Stimulated activated CD4-positive, alpha-beta T cell treated with anti-CD3 and anti-CD28 coated beads, Interleukin-12 subunit alpha, Interleukin-12 subunit beta, amount 100 ng/mL, for 24 hours (primary cell): ENCODE measurements at places on chromosomes 7 and 10.

- no peak for DNase-seq
Observed at GRCh38 chr7:157269341-157270059, 67.3 kb upstream of the DNAJB6 start.

DNA sequence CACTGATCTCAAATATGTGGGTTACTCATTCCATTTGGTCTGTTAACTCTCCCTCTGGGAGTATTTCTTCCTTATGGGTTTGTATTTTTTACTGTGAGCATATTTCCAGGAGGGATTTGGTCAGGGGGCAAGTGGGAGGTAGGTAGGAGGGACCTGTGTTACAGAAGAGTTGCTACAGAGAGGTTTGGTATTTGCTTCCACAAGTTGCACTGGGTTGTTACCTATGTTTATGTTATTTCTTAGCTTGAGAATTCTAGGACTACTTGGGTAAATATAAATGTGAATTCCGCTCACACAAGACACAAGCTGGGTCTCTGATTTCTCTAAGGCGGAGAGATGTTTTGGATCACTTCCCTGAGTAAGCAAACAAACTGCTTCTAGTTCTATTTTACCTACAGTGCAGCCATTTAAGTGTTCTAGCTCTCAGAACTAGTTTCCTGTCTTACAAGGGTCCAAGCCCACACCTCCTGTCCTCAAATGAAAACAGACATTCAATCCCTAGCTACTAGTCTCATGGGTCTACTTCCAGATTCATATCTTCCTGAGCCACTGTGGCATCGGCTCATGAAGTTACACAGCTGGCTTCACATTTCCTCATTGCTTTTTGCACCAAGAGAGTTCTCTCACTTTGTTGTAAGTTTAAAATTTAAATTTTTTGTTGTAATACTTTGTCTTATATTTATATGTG lies 75.4 kb upstream of the PPP1R3C start:
- no peak for DNase-seq

GRCh38 chr7:155469-155900 lies 36.9 kb upstream of the FAM20C start:
- no peak for DNase-seq

DNA sequence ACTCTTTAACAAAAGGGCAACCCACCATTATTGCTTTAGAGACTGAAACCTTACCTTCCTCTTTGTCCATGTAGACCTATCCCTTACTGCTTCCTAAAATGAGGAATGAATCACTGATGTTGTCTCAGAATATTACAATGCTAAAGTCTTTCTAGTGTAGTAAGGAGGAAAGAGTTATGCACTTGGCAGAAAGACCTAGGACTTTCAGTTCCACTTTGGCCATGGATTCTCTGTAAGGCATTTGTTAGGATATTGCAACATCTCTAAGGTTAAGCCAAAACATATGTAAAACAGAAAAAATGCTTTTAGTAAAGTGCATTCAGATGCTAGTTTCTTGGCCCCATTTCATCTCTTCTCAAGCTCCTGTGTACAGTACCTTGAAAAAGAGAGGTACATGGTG lies 230.9 kb downstream of the PARD3 start:
- DNase-seq: no peak

- no peak for DNase-seq
Observed at GRCh38 chr10:112751651-112752050, 198.4 kb upstream of the TCF7L2 start.

- DNase-seq: no peak
Observed at GRCh38 chr10:79391231-79392019, 44.2 kb downstream of the PPIF start.

DNA sequence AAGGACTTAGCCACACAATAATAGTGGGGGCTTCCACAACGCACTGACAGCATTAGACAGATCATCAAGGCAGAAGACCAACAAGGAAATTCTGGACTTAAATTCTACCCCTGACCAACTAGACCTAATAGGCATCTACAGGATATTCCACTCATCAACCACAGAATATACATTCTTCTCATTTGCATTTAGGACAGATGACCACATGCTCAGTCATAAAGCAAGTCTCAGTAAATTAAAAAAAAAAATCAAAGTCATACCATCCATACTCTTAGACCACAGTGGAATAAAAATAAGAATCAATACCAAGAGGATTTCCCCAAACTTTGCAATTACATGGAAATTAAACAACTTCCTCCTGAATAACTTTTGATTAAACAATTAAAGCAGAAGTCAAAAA lies 155.9 kb downstream of the CDK14 start:
- no peak for DNase-seq

DNA sequence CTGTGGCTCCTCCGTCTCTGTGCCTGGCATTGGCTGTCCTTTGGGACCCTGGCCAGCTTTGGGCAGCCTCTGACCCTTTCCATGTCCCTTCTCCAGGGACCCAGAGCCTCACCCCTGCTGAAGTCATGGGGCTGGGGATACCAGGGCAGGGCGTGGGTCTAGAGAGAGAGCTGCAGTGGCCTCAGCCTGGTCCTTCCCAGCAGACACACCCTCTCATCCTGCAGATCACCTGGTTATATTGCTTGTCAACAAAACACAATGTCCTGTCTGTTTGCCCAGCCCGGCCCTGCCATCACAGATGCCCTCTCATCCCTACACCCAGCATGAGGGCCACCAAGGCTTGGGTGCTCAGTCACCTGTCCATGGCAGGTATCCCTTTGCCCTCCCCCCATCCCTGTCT lies 1.8 kb downstream of the MUC17 start:
- no peak for DNase-seq

DNA sequence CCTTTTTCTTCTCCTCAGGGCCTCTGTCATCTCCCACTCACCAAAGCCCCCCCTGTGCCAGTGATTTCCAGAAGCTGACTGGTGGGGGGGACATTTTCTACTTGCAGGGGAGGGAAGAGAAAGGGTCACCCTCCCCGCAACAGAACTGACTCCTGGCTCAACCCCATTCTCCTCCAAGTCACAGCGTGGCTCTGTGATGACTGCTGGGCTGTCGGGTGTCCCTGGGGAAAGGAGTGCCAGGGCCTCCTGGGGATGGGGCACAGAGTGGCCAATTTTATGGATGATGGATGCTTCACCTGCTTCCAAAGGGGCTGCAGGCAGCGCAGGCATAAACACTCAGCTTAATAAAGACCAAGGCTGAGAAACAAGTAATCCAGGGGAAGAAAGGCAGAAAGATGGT lies 523.0 kb downstream of the PTPRN2 start:
- DNase-seq: no peak

DNA sequence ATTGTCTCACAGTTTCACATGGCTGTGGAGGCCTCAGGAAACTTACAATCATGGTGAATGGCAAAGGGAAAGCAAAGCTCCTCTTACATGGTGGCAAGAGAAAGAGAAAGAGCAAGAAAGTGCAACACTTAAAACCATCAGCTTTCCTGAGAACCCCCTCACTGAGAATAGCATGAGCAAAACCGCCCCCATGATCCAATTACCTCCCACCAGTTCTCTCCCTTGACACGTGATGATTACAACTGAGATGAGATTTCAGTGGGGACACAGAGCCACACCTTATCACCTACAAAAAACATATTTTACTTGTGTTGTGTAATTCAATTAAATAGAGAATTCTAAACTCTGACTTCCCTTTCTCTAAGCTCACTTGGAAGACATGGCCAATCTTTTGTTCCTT lies 80.2 kb downstream of the SEMA3C start:
- no peak for DNase-seq

- DNase-seq: no peak
Observed at GRCh38 chr10:101063548-101064414, 2.0 kb downstream of the KAZALD1 start.

DNA sequence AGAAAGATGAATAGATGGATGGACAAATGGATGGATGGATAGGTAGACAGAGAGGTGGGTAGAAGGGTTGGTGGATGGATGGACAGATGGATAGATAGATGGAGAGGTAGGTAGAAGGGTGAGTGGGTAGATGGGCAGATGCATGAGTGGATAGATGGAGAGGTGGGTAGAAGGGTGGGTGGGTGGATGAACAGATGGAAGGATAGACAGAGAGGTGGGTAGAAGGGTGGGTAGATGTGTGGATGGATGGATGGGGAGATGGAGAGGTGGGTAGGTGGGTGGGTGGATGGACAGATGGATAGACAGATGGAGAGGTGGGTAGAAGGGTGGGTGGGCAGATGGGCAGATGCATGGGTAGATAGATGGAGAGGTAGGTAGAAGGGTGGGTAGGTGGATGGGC lies 10.9 kb upstream of the ASB10 start:
- DNase-seq: no peak

DNA sequence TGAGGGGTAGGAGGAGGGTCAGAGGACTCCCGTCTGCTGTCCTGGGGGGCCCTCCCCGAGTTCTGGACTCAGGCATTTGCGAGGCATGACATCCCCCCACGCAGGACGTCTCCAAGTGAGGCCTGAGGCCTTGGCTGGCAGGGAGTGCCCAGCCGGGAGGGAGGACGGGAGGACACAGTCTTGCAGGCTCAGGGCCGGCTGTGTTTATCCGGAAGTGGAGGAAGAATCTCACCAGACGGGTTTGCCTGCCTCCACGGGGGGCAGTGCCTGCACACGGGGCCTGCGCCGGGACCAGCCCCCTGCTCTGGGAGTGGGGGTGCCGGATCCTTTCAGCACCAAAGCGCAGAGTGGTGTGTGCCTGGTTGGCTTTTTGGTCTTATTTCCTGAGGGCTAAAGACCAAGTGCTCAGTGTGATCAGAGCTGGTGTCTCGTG lies 10.9 kb downstream of the PWWP2B start:
- no peak for DNase-seq

GRCh38 chr7:116024826-116025809 lies 5.4 kb downstream of the TFEC start:
- DNase-seq: no peak
